ENCODE measurements at places on chromosomes 2 and 18. TPM values are rescaled to one million over a fixed set of nuclear protein-coding genes. Genes with fewer than 3 reads are reported as not detected.

DNA sequence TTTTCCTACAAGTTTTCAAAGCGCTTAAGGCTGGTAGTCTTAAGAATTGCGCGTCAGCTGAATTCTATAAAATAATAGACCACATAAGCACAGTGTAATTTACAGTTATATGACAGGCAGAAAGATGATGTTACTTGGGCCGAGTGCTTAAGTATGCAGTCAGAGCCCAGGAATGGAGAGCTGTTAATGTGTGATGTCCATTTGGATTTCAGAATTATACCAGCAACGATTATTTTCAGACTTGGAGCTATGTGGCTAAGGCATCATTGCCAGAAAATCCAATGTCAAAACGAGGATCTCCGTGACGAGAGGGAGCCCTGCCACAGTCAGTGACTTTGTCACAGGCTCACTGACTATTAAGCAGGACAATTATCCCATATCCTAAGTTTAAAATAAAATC lies 3.4 kb downstream of the KLF7 start:
- DNase-seq: no peak

DNA sequence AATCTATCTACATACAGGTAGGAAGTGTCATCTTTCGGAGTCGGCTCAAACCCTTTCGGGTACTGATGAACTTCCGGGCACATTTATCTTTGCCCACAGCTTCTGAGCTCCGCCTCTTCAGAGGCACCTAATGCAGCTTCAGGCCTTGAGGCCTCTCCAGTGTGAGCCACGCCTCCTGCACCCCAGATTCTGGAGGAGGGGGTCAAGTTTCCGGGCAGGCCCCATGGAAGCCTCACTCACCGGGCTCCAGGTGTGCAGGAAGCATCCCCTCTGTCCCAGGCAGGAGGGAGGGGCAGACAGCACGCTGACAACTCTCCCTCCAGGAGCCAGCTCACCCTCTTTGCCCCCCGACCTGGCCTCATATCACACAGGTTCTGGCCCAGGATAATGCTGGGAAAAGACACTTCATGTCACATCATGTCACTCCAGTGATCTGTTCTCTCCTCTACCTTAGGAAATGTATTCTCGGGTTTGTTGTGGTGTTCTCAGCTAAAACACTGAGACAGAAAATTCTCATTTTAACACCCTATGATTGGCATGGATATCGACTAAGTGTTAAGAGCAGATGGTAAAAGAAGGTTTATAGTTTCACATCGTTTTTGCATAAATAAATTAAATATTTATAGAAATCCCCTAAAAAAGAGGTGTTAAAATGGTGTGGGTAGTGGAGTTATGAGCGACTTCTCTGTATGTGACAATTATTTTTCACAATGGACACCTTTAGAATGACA lies 46.2 kb upstream of the COPS8 start:
- peak; percentile 59 for DNase-seq

Gene PROKR1
- 2.8 TPM for total RNA-seq

Gene ERFE
- total RNA-seq: 11.2 TPM

Gene GALNT1
- 93.4 TPM for total RNA-seq

- no peak for DNase-seq
These were observed 16.5 kb downstream of the GATA6 start for GRCh38 chr18:22185771-22186386.

Gene NCKAP5
- 0.15 TPM for total RNA-seq

DNA sequence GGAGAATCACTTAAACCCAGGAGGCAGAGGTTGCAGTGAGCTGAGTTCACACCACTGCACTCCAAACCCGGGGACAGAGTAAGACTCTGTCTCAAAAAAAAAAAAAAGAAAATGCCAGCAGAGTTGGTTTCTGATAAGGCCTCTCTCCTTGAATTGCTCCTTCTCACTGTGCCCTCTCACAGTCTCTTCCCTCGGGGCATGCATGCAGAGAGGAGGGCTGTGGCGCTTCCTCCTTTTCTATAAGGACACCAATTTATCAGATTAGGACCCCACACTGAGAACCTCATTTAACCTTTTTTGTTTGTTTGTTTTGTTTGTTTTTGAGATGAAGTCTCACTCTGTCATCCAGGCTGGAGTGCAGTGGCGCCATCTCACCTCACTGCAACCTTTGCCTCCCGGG lies 110.5 kb downstream of the ZFP36L2 start:
- DNase-seq: no peak

All from H7 (cell line).